Uterus (tissue), 4 donors: ENCODE measurements at places on chromosomes 3 and 15. TPM values are rescaled to one million over a fixed set of nuclear protein-coding genes. Genes with fewer than 3 reads are reported as not detected.

DNA sequence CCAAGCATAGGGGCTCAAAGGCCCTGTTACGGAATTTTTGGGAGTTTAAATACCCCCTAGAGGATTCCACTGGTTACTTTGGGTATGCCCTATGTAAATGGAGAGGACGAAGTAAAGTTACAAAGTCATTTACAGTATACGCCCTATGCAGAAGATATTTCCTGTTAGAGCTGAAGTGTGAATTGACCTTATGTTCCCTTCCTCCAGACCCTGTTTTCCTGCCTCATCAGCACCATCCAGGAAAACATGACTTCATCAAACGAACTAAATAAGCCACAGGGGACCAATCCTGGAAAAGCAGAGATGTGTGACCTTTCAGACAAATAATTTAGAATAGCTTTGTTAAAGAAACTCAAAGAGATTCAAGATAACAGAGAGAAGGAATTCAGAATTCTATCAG is 177.4 kb downstream of the SQOR start:
- H3K36me3 ChIP-seq, result no peaks in the 10 kb centered on the region
- no peak overlapping the region for H3K4me3 ChIP-seq
- H3K27me3 ChIP-seq, result no peaks in the 10 kb centered on the region
- H3K27ac ChIP-seq, result no peak overlapping the region

GRCh38 chr3:94083261-94083660 is 20.4 kb downstream of the NSUN3 start:
- H3K4me1 ChIP-seq, result no peaks in the 10 kb centered on the region
- H3K27me3 ChIP-seq, result no peaks in the 10 kb centered on the region
- no peak overlapping the region for H3K4me3 ChIP-seq
- H3K27ac ChIP-seq, result no peak overlapping the region
- no peak for DNase-seq

PLSCR5 gene
- total RNA-seq, result not detected

DNA sequence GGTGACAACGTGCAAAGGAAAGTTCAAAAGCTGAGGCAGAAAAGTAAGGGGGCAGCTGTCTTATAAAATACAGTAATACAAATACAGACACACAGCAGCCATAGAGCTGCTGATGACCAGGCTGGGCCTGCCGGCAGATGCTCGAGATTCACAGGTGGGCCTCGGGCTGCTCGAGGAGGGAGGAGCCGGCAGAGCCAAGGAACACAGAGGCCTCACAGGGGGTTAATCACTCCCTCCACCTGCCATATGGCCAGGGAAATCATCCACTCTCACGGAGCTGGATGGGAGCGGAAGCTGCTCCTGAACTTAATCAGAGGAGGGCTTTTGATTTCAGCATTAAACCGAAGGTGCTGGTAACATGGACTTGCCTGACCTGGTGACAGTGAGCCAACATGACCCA is 29.6 kb upstream of the MGLL start:
- H3K4me3 ChIP-seq, result no peak overlapping the region
- no peaks in the 10 kb centered on the region for H3K27me3 ChIP-seq

- no peak overlapping the region for H3K27ac ChIP-seq
- no peak overlapping the region for H3K4me3 ChIP-seq
- no peaks in the 10 kb centered on the region for H3K27me3 ChIP-seq
- no peaks in the 10 kb centered on the region for H3K36me3 ChIP-seq
Measured at GRCh38 chr3:2204054-2204453, 105.4 kb downstream of the CNTN4 start.

DNA sequence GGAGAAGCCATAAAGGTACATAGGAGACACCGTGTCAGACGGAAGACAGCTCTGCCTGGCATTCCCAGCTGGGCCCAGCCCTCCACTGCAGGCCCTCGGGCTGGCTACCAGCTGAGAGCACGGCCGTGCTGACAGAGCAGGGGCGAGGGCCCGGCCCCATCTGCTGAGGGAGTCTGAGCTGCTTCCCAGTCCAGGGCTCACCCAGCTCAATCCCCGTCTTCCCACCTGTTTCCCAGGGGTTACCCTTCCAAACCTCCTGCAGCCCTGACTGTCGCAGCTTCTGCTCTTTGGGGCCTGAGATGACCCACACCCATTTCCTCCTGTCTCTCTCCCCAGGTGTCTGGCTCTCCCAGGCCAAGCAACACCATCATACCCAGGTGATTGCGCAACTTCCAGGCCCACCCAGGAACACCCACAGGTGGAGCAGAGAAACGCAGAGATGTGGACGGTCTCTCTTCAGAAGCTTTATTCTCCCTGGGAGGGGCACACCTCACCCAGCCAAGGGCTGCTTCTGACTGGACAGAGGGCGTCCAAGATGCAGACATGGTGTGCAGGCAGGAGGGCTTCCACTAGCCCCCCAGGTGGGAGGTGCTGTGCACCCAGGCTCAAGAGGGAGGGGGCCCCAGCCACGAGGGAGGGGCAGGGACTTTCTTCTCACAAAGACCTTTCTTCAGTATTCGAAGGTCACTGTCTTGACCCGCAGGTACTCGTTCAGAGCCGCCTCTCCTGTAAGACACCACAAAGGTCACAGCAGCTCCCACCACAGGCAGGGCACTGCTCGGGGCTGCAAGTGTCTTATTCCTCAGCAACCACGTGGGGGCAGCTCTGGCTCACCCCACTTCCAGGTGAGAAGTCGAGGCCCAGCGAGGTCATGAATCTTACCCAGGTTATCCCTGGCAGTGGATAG is 19.4 kb upstream of the SLC41A3 start:
- no peak for DNase-seq
- no peaks in the 10 kb centered on the region for H3K4me1 ChIP-seq

DNA sequence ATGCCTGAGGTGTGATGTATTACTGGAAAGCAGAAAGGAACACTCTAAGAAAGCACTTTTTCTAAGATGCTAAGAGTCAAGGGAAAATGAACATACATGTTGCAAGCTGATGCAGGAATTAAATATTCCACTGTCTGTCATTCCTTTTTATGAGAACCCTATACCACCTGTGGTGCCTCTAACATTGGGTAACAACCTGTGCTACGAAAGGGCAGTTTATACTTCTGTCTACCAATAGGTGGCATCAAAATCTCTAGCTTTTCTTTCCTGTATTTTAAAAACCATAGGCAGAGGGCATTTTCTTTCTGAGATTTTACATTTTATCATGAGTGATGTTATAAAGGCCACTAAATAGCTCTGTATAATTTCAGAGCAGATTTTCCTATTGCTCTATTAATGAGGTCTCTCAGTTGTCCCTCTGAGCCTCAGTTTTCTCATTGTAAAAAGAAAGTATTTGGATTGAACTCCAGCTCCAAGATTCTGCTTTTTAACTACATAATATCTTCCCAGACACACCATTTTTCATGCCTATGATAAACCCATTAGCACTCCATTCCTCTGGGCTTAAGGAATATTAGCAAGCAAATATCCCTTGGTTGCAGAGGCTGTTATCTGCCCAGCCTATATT is 3.5 kb upstream of the CPNE4 start:
- no peaks in the 10 kb centered on the region for H3K36me3 ChIP-seq
- no peak overlapping the region for H3K27ac ChIP-seq
- peaks cover 20% of the 10 kb centered on the region for H3K27me3 ChIP-seq
- no peak for DNase-seq

CPNE9 gene
- total RNA-seq, result not detected

GRCh38 chr3:33062866-33063265 is 34.1 kb downstream of the GLB1 start:
- DNase-seq, result no peak
- H3K36me3 ChIP-seq, result no peaks in the 10 kb centered on the region
- H3K27ac ChIP-seq, result no peak overlapping the region

MESP2 gene
- not detected for total RNA-seq

HCLS1 gene
- total RNA-seq, result 12.8 TPM

DNA sequence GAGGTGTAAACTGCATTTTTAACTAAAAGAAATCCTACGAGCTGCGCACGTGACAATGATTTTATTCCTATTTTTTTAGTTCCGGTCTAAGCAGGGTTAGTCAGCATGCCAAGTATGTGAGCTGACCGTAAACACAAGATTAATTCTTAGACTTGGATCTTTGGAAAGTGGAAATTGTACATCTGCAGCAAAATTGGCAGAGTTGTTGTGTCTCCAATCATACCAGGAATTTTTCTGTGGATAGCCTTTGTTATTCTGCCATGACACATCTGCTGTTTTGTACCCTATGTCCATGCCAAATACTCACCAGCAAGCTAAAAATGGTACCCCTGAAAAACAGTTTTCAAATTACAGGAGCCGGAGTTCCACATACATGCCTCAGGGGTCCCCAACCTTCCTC is 562.5 kb downstream of the UNC13C start:
- no peak for DNase-seq
- no peaks in the 10 kb centered on the region for H3K36me3 ChIP-seq
- H3K4me3 ChIP-seq, result no peak overlapping the region
- H3K27me3 ChIP-seq, result no peaks in the 10 kb centered on the region
- H3K27ac ChIP-seq, result no peak overlapping the region

TM6SF1 gene
- total RNA-seq, result 10.5 TPM

DNA sequence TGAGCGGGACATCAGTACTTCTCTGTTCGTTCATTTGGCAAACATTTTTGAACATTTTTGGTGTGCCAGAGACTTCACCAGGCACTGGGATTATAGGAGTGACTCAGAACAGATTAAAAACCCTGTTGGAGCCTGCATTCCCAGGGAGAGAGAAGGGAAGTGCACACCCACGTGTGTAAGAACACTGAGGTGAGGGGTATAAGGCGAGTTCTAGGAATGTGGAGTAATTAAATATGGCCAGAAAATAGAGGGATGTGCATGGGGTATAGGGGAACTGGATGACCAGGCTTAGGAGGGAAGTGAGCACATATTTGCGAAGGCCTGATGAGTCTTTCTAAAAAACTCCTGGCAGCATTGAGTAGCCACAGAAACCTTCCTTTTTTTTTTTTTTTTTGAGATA is 401.2 kb upstream of the C2CD4B start:
- no peak overlapping the region for H3K27ac ChIP-seq
- no peaks in the 10 kb centered on the region for H3K27me3 ChIP-seq
- DNase-seq, result no peak
- no peak overlapping the region for H3K4me3 ChIP-seq

DNA sequence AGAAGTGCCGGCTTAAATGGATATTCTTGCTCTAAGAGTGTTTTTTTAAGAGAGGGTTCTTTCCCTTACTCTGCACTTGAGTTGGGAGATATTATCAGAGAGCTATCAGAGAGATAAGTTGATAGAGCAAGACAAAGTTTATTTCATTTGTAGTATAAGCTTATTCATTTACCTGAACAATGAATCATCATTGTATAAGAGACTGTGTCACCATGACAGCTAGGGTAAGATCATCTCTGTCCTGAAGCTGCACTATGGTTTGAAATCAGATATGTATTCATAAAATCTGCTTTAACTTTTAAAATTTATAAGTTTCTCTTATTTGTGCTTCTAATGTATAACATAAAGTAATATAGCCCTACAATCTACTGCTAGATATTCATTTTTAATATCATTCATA is 128.1 kb upstream of the ARL6 start:
- no peak overlapping the region for H3K27ac ChIP-seq
- no peak overlapping the region for H3K4me3 ChIP-seq
- H3K27me3 ChIP-seq, result no peaks in the 10 kb centered on the region
- H3K36me3 ChIP-seq, result no peaks in the 10 kb centered on the region
- DNase-seq, result no peak
- H3K4me1 ChIP-seq, result no peaks in the 10 kb centered on the region

DNA sequence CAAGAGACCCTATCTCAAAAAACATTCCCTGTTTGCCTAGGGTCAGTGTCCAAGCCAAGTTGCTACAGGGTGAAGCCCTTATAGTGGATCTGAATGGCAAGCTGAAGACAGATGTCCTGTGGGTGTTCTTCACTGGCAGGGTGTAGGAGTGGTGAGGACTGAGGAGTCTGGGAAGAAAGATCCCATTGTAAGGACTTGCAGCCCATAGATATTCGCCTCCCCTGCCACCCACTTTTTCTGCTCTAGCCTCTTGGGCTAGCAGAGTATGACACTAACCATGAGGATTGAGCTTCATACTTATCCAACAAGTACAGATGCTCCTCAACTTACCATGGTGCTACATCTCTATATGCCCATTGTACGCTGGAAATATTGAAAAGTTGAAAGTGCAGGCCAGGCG is 13.2 kb downstream of the CYP19A1 start:
- no peaks in the 10 kb centered on the region for H3K4me1 ChIP-seq
- no peak overlapping the region for H3K4me3 ChIP-seq
- no peak for DNase-seq

DNA sequence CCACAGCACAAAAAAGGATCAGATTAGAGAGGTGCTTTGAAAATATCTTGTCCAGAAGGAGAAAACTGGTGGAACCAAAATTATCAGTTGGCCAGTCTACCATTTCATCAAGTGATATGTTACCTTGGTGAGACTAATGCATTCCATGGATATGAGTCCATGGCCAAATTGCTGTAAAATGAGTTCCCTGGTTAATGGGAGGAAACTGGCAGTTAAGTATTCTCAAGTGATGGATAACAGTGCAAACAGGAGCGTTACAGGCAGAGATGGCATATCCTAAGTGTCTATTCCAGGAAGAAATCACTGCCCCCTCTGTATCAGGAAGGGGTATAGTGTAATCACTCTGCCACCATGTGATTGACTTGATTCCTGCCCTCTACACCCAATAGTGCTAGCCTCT is 34.0 kb downstream of the MYRIP start:
- no peak overlapping the region for H3K4me3 ChIP-seq
- H3K4me1 ChIP-seq, result no peaks in the 10 kb centered on the region
- no peaks in the 10 kb centered on the region for H3K36me3 ChIP-seq

DNA sequence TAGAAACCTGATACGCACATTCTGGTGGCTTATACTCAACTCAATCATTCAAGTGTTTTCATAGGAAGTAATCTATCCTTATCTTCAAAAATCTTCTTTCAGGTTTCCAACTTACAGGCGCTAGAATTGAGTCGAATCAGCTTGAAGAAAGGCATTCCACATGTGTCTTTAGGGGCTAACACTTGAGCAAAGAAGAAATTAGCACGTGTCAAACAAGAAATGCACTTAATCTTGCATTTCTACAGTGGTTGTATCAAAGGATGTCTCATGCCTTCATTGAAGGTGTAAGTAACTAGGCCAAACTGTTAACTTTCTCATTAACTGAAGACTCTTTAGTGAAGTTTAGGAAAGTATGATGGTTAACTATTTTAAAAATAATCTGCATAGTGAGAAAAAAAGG is 557.6 kb downstream of the MAGI1 start:
- no peak for DNase-seq
- no peak overlapping the region for H3K4me3 ChIP-seq
- H3K36me3 ChIP-seq, result no peaks in the 10 kb centered on the region

PARP6 gene
- total RNA-seq, result 32.1 TPM

GRCh38 chr3:152729906-152730305 is 105.0 kb upstream of the P2RY1 start:
- H3K36me3 ChIP-seq, result no peaks in the 10 kb centered on the region
- no peak for DNase-seq
- H3K27me3 ChIP-seq, result no peaks in the 10 kb centered on the region
- H3K27ac ChIP-seq, result no peak overlapping the region

GRCh38 chr3:67858492-67858891 is 204.1 kb upstream of the SUCLG2 start:
- H3K4me1 ChIP-seq, result no peaks in the 10 kb centered on the region
- H3K27ac ChIP-seq, result no peak overlapping the region
- DNase-seq, result no peak
- H3K27me3 ChIP-seq, result no peaks in the 10 kb centered on the region
- H3K4me3 ChIP-seq, result no peak overlapping the region
- H3K36me3 ChIP-seq, result no peaks in the 10 kb centered on the region

- no peaks in the 10 kb centered on the region for H3K27me3 ChIP-seq
- no peak overlapping the region for H3K4me3 ChIP-seq
- no peak overlapping the region for H3K27ac ChIP-seq
- H3K36me3 ChIP-seq, result no peaks in the 10 kb centered on the region
- no peaks in the 10 kb centered on the region for H3K4me1 ChIP-seq
Measured at GRCh38 chr3:31180274-31180673, 285.8 kb upstream of the GADL1 start.

GRCh38 chr3:158404131-158404718 is 166.8 kb upstream of the MLF1 start:
- H3K36me3 ChIP-seq, result no peaks in the 10 kb centered on the region
- H3K27ac ChIP-seq, result no peak overlapping the region
- no peak for DNase-seq
